ENCODE measurements at places on chromosomes 4 and X.

DNA sequence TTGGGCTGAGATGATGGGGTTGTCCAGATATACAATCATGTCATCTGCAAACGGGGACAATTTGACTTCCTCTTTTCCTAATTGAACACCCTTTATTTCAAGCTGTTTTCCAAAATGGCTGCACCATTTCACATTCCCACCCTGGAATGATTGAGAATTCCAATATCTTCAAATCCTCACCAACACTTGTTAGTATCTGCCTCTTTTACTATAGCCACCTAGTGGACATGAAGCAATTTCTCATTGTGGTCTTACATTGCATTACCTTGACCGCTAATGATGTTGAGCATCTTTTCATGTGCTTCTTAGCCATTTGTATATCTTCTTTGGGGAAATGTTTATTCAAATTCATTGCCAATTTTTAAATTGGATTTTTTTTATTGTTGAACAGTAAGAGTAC is 364.8 kb downstream of the SMARCA1 start:
- DNase-seq = no peak

DNA sequence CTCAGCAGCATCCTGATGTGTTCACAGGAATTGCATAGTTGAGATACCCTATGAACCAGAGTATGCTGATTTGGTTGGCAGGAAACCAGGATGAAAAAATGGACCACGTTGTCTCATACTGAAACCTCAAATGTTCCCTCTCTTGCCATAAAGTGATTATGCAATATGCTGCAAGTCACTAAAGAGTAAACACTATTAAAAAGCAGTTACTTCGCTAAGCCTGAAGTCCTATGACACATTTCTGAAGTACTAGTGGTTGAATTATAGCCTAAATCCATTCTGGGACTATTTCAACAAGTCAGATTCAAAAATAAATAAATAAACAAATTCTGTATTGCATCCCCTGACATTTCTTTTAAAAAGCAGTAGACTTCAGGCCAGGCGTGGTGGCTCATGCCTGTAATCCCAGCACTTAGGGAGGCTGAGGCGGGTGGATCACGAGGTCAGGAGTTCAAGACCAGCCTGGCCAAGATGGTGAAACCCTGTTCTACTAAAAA is 106.0 kb upstream of the NAP1L5 start:
- no peak for DNase-seq

- DNase-seq = no peak
These were observed 43.3 kb downstream of the HOPX start for GRCh38 chr4:56637791-56638190.

GRCh38 chr4:173367946-173368345 is 2.8 kb upstream of the SAP30 start:
- DNase-seq = no peak

- no peak for DNase-seq
These were observed 203.7 kb downstream of the CFAP299 start for GRCh38 chr4:80539190-80539589.

DNA sequence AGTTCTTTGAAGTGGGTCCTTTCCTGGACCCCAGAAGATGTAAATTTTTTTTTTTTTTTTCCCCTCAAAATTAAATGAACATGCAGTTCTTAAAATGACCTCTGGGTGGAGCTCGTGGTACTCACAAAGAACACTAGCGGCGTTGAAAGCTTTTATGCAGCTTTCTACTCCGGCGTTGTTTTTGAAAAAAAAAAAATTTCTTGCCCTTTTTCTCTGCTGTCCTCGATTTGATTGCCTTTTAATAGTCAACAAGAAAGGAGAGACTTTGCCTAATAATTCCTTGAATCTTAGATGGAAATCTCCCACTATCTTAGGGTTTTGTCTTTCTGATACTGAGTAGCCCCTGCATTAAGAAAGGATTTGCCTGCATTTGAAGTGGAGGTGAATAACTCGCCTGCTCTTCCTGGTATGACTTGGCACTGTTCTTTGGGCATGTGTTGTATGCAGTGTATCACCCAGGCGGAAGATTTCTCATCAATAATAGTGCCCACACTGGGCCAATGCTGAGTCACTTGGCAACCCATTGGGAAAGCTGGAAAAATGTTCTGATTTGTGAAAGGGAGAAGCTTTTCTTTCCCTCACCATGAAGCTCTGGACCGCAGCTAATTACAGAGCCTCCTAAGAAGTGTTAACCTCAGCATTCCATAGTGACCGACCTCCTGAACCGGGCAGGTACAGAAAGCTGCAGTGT is 104.0 kb downstream of the PHEX start:
- no peak for DNase-seq

GRCh38 chrX:27728291-27728690 is 79.5 kb upstream of the MAGEB10 start:
- no peak for DNase-seq

DNA sequence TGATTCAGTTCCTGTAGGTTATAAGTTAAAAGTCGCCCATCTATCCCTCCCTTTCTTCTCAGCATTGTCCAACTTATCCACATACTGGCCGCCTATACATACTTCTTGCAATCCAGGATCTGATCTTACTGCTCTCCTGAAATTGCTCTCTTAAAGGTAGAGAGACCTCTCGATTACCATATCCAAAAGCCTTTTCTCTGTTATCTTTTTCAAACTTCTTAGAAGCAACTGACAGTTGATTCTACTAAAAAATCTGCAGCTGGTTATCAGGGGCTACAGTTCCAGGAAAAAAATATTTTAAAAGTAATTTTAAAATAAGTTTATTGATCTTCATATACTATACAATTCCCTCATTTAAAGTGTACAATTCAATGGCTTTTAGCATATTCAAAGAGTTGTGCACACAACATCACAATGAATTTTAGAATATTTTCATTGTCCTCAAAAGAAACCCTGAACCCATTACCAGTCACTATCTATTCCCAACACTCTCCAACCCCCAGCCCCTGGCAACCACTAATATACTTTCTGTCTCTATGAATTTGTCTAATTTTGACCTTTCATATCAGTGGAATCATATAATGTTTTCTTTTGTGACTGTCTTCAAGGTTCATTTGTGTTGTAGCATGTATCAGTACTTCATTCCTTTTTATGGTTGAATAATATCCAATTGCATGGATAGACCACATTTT is 102.0 kb downstream of the HDAC8 start:
- DNase-seq = no peak

DNA sequence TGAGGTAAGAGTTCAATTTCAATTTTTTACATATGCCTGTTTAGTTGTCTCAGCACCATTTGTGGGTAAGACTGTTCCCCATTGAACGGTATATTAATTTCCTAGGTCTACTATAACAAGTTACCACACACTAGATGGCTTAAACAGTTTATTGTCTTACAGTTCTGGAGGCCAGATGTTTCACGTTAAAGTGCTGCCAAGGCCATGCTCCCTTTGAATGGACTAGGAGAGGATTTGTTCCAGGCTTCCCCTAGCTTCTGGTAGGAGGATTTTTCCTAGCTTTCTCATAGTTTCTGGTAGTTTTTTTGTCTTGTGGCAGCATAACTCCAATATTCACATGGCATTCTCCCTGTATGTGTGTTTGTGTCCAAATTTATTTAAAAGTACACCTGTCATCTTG is 149.3 kb upstream of the CYSLTR1 start:
- no peak for DNase-seq

DNA sequence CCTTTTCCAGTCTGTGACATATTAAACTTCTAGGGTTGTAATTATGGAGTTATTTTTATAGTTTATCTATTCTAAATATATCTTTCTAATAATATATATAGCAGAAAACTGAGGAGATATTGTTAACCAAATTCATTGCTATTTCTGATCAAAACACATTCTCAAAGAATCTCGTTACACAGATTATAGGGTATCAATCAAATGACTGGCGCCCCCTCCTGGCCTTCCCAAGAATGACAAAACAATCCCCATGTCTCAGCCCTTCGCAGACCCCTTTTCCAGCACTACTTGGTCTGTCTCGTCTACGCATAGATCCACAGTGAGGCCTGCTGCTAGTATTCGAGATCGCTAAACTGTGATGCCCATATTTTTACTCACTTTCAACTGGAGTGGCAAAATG is 209.3 kb downstream of the GPC3 start:
- DNase-seq = peak; percentile 2

- no peak for DNase-seq
These were observed 245.2 kb upstream of the DIPK2B start for GRCh38 chrX:45445745-45446412.

DNA sequence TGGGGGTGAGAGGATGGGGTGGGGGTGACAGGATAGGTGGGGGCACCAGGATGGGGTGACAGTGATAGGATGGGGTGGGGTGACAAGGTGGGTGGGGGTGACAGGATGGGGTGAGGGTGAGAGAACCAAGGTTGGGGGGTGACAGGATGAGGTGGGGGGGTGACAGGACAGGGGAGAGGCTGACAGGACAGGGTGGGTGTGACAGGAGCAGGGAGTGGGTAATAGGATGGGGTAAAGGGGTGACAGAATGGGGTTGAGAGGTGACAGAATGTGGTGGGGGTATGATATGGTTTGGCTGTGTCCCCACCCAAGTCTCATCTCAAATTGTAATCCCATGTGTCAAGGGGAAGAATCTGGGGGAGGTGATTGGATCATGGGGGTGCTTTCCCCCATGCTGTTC is 26.0 kb downstream of the RNF212 start:
- DNase-seq = no peak

GRCh38 chr4:55080174-55080865 is 45.1 kb downstream of the KDR start:
- no peak for DNase-seq

DNA sequence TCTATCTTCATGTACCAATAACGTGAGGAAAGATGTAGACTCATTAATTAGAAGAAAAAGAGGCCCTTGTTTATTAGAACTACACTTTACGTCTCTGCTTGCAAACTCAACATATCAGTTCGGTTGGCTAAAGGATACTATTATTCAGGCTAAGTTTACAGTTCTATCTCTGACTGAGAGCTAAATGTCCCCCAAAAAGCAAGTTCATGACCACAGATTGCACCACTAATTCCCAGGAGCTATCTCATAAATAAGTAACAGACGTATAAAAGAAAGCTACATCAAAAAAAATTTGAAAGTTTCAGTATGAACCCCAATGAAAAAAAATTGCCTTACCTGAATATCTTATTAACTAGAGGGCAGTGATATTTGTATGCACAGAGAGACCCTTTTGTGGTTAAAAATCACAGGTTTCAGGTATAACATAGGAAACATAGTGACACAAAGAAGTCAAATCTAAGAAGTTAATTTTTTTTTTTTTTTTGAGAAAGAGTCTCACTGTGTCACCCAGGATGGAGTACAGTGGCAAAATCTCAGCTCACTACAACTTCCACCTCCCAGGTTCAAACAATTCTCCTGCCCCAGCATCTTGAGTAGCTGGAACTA is 128.9 kb downstream of the MAB21L2 start:
- DNase-seq = no peak

- DNase-seq = no peak
These were observed 17.3 kb upstream of the QRFPR start for GRCh38 chr4:121397941-121398601.

DNA sequence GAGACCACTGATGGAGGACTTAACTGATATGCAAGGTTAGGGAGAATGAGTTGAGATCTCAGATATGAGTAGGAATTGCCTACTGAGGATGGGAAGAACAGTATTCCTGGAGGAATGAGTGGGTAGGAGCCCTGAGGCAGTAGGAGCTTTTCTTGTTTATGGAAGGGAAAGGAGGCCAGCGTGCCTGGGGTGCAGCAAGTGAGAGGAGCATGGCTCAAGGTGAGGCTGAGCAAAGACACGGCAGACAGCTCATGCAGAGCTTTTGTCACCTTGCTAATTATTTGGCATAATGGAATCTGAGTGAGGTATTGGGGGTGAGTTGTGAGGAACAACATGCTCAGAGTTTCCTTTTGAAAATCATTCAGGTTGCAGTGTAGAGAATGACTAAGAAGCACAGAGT is 65.3 kb upstream of the IBSP start:
- DNase-seq = no peak

- DNase-seq = no peak
These were observed 37.6 kb downstream of the CTBP1 start for GRCh38 chr4:1211371-1211770.

DNA sequence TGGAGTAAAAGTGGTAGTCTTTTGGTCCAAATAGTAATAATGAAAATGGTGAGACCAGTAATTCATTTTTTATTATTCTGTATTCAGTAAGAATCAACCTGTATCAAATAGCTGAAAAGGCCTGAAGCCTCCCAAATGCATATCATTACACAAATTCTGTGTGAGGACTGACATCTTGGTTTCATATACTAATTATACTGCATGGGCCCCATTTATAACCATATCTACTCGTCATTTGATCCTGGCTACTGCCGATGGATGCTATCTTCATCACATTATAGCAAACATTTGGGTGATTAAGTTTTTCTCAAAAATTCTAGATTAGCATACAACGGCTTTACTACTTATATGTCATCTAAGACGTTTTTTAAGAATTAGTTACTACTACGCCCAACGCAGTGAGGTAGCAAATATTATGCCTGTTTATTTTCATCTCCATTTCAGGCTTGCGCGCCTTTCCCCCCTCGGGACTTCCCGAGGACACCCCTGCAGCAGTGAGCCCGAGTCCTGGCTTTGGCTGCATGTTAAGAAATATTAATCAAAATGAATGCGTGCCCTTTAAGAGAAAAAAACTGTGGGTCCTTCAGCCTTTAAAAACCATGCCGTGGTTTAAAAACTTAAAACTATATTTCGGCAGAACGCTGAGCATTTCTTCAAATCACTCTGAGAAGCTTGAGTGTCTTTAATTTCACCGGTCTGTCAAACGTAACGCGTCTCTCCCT is 814 bp upstream of the MMAA start:
- no peak for DNase-seq

DNA sequence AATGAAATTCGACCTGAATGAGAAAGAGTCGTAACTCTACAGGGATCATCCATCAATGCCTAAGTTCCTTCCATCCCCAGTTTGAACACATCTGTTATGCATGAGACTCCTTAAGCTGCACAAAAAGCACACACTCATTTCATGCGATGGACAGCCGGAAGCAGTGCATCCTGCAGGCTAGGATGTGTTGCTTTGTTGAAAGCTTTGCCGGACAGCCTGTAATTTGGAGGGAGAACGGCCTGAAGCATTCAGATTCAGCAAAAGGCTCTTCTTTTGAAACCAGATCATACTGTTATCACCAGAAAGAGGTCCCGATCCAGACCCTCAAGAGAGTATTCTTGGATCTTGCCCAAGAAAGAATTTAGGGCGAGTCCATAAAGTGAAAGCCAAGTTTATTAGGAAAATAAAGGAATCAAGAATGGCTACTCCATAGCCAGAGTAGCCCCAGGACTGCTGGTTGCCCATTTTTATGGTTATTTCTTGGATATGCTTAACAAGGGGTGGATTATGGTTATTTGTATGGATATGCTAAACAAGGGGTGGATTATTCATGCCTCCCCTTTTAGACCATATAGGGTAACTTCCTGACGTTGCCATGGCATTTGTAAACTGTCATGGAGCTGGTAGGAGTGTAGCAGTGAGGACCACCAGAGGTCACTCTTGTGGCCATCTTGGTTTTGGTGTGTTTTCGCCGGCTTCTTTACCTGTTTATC is 48.1 kb upstream of the DHRSX start:
- no peak for DNase-seq

- no peak for DNase-seq
These were observed at the start of gene HHIP for GRCh38 chr4:144645631-144646522. HHIP (plus strand) TSS chr4:144646156; CDS start chr4:144646676, 520 bp downstream.

All from activated T-helper 1 cell treated with anti-CD3 and anti-CD28 coated beads, Interleukin-2, amount 50 U/mL, for 16 hours (primary cell).